Putamen (tissue), 1 donor: ENCODE measurements at places on chromosomes 11 and 22.
A peak's percentile ranks its signal among the peaks of the same experiment; 100 is the strongest.

GRCh38 chr11:9203691-9204311 lies 61.3 kb downstream of the DENND5A start:
- DNase-seq = peak; percentile 39

DNA sequence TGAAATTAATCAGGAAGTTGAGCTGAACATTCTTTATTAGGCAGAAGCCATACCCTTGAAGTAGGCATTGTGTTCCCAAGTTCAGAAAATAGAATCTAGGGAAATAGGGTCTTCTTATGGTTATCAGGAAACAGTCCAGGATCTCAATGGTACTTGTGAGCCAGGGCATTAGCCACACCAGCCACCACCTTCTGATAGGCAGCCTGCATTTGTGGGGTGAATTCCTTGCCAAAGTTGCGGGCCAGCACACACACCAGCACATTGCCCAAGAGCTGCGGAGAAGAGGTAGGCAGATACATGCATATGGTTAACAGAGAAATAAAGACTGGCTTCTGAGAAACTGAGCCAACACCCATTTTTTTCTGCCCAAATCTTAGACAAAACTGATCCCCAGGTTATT lies 1.5 kb downstream of the HBD start:
- no peak for DNase-seq

GRCh38 chr11:44471603-44472002 lies 93.9 kb upstream of the CD82 start:
- no peak for DNase-seq

GRCh38 chr11:45803971-45804760 lies 783 bp upstream of the SLC35C1 start:
- DNase-seq = peak; percentile 49

GRCh38 chr11:63537293-63538101 lies 889 bp downstream of the PLAAT4 start:
- peak; percentile 67 for DNase-seq

DNA sequence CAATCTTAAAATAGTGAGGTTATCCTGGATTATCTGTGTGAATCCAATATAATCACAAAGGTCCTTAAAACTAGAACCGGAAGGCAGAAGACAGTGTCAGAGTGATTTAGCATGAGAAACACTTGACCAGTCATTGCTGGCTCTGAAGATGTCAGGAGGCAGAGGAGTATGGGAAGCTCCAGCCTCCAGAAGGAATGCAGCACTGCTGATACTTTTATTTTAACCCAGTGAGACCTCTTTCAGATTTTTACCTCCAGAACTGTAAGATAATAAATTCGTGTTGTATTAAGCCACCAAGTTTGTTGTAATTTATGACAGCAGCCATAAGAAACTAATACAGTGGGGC lies 134.4 kb upstream of the ZC3H12C start:
- DNase-seq = no peak

DNA sequence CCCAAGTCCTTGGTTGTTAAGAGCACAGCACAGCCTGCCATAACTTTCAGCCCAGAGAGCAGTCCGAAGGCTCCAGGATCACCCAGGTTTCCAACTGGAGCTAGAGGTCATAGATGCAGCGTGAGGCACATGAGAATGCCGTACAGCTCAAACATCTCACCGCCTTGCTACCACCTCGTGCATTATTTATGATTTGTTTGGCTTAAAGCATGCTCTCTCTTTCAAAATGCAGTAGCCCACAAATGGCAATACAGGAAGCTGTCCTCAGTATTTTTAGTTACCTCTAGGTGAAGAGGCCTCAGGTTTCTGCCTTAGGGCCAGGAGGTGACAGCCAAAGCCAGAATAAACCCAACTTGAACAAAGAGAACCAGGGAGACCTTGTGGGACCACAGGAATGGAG lies 14.4 kb downstream of the SCN3B start:
- DNase-seq = no peak

- no peak for DNase-seq
Observed at GRCh38 chr11:48108231-48109045, 108.2 kb upstream of the OR4B1 start.

GRCh38 chr11:32894149-32894827 lies 1.7 kb downstream of the QSER1 start:
- peak; percentile 33 for DNase-seq

DNA sequence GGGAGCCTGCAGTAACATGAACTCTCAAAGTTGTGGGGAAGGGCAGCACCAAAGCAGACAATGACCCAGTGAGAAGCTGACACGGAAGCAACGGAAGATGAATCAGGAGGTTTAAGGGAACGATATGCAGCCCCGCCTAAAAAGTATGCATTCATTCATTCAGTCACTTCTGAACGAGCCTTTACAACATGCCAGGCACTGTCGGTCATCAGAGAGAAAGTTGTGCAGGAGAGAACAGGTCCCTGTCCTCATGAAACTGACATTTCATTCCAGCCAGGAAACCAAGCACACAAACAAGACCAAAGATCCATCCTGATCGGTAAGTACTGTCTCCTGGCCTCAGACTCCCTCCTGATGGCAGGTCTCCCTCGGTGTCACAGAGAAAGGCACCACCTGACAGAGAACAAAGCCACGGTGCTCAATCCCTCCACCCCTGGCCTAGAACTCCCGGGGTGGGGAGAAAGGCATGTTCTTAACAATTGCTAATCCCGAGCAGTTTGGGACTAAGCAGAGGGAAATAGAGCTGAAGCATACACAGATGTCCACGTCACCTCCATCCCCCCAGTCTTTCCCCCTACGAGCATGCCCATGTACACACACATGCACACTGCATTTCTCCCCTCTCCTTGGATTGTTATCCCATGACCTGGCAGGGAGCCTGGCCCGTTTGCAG lies 49.3 kb downstream of the LRFN4 start:
- no peak for DNase-seq

DNA sequence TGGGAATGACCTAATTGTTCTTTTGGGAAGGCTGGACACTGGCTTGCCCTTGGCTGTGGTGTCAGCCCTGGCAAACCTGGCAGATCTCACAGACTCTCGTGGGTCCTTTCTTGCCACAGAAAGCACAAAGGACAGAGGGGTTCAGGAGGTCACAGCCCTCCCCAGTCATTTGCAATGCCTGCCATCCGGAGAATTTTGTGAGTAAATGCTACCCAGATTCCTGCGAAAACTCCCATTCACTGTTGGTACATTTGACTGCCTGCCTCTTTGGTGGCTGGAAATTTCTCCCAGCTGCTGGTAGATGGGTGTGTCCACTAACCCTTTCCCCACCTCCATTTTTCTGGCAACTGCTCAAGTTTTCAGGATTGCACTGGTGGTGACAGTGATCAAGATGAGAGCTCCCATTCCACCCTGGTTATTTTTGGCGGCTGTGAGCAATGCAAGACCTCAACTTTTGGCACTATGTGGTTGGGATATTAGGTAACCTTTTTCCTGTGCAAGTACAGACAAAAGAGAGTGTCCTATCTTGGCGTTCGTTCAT lies 155.7 kb downstream of the NAV2 start:
- DNase-seq = peak; percentile 35

DNA sequence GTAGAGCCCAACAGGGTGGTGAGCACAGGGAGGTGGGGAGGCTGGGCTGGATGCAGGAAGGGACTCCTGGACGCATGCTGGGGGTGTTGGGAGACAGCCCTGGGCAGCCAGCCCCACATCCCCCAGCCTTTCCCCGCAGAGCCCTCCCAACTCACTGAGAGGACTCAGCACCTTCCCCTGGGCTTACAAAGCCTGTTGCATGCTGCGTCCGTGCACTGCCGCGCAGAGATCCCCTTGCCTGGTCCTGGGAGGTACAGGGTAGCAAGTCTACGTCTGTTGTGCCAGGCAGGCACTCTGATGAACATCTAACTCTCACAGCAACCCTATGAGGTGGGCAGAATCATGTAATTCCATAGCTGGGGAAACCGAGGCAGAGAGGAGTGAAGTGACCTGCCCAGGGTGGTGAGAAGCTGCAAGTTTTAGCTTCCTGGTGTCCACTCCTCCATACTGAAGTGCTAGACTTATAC lies 33.9 kb upstream of the TCF20 start:
- DNase-seq = no peak

- no peak for DNase-seq
Observed at GRCh38 chr11:124934862-124935547, 842 bp downstream of the HEPACAM start.

DNA sequence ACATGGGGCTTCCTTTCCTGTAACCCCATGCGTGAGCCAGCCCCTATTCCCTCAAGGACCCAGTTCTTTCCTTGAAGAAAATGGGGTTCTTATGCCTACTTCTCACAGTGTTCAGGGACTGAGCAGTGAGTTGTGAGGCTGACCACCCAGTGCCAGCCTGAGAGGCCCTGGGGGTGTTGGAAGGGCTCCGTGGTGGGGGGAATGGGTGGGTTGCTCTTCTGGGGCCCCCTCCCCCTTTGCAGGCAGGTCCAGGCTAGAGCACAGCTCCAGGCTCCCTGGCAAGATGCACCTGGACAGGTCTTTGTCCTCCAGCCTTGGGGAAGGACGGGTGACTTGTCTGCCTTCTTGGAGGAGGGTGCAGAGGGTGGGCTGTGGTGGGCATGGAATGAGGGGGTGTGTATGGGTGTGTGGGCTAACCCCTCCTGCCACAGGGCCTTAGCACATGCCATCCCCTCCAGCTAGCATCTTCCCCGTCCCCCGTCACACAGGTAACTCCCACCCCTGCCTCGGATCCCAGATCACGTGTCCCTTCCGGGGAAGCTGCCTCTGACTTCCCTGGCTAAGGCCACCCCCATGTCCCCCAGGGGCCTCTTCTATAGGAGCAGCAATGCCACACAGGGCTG lies 64.6 kb downstream of the MYEOV start:
- no peak for DNase-seq

DNA sequence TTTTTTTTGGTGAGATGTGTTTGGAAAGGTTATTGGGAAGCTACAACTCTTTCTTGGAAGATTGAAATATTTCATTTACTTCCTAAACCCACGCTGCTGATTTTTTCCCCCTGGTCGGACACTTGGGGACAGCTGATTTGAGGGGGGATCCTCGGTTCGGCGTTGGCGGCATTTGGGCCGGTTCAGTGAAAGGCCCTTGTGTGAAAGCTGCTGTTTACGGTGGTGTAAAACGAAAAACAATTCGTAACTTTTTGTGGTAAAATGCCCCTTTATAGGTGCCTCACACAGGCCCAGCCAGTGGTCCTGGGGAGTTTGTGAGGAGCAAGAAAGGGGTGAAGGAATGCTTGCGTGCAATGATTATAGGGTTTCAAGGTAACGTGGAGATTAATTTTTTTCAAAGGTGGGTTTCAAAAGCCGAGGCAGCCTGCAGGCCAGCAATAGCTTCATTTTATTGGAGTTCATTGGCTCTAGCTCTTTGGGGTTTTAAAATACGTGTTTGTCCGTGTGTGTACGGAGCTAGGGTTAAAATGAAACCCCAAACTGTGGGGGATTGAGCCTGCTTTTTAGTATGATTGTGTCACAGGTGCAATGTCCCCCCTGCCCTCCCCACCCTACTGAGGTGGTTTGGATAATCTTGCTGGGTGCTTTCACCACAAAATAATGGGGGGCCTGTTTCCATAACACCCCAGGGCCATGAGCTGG lies 77.2 kb upstream of the PPARA start:
- no peak for DNase-seq

DNA sequence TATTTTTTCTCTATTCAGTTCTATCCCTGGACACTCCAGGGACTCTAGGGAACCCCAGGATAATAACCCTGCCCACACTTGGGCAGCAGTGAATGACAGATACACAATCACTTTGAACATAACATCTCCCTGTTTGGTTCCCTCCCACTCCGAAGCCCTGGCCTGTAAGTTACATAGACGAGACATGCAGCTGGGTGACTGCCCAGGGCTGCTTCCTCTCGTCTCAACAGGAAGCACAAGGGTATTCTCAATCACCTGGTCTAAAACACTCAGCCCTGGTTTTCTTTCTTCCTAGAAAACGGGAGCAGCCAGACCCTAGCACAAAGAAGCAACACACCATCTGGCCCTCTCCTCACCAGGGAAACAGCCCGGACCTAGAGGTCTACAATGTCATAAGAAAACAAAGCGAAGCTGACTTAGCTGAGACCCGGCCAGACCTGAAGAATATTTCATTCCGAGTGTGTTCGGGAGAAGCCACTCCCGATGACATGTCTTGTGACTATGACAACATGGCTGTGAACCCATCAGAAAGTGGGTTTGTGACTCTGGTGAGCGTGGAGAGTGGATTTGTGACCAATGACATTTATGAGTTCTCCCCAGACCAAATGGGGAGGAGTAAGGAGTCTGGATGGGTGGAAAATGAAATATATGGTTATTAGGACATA lies 19.4 kb downstream of the LAYN start:
- DNase-seq = no peak

GRCh38 chr11:74133436-74133835 lies 37.4 kb downstream of the C2CD3 start:
- no peak for DNase-seq

DNA sequence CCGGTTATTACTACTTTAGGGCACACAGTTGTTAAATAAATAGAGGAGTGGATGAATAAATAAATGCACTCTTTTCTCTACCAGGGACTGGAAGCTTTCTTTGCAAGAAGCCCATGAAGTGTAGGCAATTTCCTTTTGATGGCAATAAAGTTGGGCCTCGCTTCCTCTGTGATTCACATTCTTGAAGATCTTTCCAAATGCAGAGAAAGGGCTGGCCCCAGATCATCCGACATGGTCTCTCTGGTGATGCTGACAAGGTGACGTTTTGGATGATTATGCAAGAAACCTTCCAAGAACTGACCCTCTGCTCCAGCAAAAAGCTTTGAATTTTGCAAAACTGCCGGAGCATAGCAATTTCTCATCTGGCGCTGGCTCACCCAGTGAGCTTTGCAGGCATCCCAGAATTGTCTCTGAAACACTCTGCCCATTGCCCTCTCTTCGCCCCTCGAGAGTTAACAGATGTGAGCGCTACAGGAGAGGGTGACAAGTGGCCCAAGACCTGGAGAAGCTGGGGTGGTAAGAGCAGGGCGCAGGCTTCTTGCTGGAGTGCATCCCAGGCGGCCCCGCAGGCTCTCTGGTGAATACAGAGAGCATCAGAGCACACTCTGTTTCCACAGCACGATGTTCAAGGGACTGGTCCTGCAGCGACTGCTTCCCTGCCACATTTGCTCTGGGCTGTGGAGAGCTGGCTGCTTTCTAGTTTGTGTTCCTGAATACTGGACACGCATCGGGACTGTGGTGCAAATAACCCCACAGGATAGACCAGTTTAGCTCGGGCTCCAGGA lies 11.5 kb upstream of the IFT27 start:
- no peak for DNase-seq

- no peak for DNase-seq
Observed at GRCh38 chr11:7775689-7776088, 21.1 kb downstream of the OR5P2 start.

GRCh38 chr22:28952857-28953256 lies 69.5 kb downstream of the ZNRF3 start:
- DNase-seq = no peak

- DNase-seq = no peak
Observed at GRCh38 chr11:13952668-13953067, 9.9 kb upstream of the SPON1 start.

- no peak for DNase-seq
Observed at GRCh38 chr11:118124929-118125535, 27.6 kb downstream of the SCN4B start.

DNA sequence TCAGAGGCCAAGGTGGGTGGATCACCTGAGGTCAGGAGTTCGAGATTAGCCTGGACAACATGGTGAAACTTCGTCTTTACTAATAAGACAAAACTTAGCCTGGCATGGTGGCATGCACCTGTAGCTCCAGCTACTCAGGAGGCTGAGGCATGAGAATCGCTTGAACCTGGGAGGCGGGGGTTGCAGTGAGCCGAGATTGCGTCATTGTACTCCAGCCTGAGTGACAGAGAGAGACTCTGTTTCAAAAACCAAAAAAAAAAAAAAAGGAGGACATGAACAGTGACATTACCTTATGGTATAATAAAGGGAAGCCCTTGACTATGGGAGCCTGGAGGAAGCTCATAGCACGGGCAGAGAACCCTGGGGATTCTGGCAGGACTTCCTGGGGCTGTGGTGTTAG lies 16.5 kb upstream of the PLEKHB1 start:
- no peak for DNase-seq

GRCh38 chr11:77558380-77558779 lies 31.4 kb upstream of the AQP11 start:
- no peak for DNase-seq
